ENCODE measurements at places on chromosomes 3 and 15.

GRCh38 chr3:80612366-80612765, 844.6 kb upstream of the ROBO1 start:
- DNase-seq = no peak

- no peak for DNase-seq
Observed at GRCh38 chr3:115380883-115381572, 233.9 kb upstream of the ZBTB20 start.

- no peak for DNase-seq
Observed at GRCh38 chr3:189841473-189842205, 210.4 kb downstream of the TP63 start.

- no peak for DNase-seq
Observed at GRCh38 chr3:41365973-41366372, 166.7 kb downstream of the CTNNB1 start.

DNA sequence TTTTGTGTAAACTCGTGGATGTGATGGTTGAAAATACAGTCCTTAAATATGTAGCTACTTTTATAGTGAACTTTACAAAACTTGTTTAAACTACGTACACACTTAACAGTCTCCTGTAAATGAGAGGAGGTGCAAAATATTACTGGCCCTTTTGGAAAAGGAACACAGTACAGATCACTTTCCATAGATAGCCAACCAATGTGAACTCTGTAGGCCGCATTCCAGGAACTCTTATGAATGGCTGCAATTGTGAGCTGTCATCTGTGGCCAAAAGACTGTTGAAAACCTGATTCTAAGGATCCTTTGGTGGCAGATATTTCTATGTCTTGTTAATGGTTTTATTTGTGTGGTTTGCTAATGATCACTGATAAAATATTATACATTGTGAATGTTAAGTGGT, 6.2 kb downstream of the TSC22D2 start:
- DNase-seq = no peak

DNA sequence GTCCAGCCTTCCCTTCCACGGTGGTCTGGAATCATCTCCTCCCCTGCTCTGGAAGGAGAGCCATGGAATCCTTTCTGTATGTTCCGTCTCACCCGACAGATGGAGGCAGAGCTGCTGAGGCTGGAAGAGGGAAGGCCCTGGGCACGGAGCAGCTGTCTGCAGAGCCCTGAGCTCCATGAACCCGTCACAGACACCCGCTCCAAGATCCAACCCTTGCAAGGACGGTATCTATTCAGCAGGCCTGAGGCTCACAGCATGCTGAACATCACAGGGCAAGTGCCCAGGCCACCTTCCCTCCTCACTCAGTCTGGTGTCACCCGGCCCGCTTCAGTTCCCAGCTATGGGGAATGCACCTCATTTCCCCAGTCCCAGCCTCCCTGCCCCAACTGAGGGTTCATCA, 103.9 kb downstream of the LRIG1 start:
- no peak for DNase-seq

GRCh38 chr3:195448205-195448875, 5.5 kb upstream of the ACAP2 start:
- no peak for DNase-seq

GRCh38 chr3:105933871-105934270, 65.1 kb upstream of the CBLB start:
- DNase-seq = no peak

DNA sequence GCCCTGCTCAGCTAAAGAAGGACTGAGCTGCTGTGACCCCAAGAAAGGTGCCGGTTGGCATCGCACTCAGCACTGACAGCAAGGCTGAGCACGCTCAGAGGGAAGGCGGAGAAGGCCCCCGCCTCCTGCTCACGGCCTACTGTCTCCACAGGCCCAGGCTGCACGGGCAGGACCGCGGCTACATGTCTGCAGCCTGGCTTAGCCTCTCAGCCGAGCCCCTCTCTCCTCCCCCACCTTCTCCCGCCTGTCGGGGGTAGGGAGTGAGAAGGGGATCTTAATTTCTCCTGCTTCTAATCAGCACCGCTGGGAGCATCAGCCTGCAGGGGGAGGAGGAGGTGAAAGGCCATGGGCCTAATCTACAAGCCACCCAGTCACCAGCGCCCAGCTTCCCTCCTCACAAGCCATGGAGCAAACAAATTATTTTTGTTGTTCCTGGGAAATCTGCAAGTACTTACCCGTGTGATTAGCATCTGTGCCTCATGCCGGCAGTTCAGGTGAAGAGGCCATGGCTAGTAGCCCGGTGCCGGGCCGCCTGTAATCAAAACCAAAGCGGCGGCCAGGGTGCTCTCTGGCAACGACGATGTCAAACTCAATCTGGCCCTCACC, 68.1 kb downstream of the EPHB3 start:
- DNase-seq = no peak

- DNase-seq = no peak
Observed at GRCh38 chr15:89307791-89308190, 26.8 kb downstream of the POLG start.

DNA sequence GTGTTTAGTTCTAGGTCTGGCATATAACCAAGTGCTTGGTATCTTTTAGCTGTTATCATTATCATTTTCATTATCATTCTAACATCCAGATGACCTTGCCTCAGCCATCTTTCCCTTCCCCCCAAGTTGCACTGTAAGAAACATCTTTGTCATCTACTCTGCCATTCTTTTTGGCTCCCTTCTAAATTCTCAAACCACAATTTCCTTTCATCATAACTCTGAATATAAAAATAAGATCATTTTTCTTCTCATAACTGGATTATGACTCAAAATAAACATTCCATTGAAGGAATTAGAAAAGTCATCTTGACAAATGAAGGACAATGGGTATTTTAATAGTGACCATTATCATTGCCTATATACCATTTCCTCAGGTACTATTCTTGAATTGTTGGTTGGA, 786.2 kb downstream of the AGBL1 start:
- no peak for DNase-seq

DNA sequence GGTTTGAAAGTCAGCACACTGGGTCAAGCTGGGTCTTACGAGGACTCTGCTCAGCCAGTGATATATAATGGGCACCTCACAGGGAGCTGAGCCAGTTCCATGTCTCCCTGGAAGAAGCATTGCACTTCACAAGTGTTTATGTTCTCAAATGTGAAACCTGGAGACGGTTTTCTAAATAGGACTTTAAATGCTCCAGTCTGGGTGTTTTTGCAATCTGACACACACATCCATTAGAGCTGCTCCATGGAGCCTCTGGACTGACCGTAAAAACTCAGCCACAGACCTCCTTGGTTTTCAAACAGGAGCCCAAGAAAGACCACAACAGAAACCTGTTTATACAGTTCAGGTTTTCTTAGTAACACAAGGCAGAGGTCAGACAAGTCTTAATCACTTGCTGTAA, 201.3 kb upstream of the LRIG1 start:
- no peak for DNase-seq

DNA sequence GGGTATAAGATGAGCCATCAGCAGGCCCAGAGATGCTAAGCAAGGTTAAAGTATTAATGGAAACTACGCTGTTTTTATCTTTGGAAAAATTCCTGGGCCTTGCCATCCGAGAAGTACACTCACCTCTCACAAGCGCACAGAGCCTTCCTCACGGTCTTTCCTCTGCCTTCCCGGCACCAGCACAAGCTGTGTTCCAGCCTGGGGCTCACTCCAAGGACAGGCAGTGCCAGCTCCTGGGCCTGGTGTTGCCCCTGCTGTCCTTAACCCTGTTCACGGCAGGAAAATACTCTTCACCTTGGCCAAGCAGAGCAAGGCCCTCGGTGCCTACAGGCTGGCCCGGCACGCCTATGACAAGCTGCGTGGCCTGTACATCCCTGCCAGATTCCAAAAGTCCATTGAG, 14.3 kb upstream of the RHO start:
- no peak for DNase-seq

DNA sequence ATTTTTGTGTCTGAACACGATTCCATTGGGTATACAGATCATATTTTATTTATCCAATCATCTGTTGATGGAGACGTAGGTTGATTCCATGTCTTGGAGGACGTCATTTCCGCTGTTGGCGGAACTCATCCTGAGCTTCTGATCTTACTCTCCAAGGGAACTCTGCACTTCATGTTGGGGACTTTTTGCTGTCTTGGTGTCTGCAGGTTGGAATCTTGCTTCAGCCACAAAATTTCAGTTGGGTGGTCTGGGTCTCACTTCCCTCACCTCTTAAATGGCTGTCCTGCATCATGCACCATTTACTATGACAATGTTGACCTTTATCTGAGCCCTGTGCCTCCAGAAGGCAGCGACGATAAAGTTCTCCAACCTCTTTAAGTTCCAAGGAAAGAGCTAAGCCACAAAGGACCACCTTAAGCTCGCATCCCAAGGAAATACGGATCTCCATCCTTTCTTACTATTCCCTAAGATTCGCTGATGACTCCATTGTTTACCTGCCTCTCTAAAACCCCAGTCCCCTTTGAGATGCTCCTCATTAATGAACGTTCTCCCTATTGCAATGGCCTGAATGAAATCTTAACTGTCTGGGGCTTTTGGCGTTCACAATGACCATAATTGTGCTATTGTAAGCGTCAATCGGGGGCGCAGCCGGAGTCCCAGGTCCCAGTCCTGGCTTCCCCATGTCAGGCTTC, 23.1 kb upstream of the RNU6-1 start:
- no peak for DNase-seq

- DNase-seq = no peak
Observed at GRCh38 chr15:70098461-70099166, 897 bp upstream of the TLE3 start.

- DNase-seq = no peak
Observed at GRCh38 chr3:134486577-134487041, 752 bp downstream of the CEP63 start.

GRCh38 chr3:65342084-65342683, 654.4 kb upstream of the ADAMTS9 start:
- DNase-seq = no peak

DNA sequence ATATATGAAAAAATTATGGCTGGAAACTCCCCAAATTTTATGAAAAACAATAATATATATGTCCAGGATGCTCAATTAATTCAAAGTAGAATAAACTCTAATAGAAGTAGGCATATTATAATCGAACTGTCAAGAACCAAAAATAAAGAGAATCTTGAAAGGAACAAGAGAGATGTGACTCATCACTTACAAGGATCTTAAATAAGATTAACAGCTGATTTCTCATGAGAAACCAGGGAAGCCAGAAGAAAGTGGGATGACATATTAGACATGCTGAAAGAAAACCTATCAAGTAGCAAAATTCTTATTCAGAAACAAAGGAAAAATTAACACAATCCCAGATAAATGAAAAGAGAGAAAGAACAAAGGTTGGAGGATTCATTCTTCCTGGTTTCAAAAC, 66.8 kb downstream of the FAIM start:
- DNase-seq = no peak

Data from left renal cortex interstitium (tissue), 4 donors.